ENCODE measurements at places on chromosomes 3 and 15.
A peak's percentile ranks its signal among the peaks of the same experiment; 100 is the strongest.

GRCh38 chr15:101217446-101217845, 34.4 kb downstream of the CHSY1 start:
- no peak for DNase-seq

DNA sequence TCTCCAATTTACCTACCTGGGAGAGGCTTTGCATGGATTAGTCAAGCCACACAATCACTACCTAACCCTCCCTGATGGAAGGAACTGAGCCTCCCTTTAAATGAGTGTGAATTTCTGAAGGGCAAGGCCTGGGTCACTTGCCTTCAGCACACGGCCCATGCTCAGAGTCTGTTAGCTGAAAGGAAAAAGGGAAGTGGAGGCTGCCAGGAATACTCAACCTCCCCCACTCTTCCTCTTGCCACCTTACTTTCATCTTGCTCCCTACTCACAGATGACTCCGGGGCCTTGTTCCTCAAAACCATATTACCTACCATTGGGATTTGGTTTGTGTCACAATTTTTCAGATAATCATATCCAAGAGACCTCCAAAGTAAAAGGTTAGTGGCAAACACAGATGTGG, 220.0 kb downstream of the ABHD5 start:
- DNase-seq = no peak

GRCh38 chr15:33157371-33158037, 37.0 kb downstream of the FMN1 start:
- no peak for DNase-seq

DNA sequence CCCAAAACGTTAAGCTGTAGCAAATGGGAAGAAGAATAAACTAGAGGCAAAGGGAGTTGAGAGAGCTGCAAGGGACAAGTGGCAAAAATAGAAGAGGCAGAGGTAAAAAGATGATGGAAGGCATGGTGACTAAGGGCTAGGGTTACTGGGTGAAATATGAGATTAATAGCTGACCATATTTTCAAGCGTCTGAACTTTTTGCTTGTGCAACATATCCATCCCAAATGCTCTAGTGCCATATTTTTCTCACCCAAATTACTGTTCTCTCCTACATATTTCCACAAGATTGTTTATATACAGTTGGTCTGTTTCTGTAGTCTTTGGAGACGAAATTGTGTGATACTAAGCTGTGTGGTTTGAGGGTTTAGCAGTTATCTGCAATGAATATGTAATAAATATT, 145.5 kb downstream of the GMNC start:
- no peak for DNase-seq

GRCh38 chr3:178455226-178455625, 81.0 kb upstream of the KCNMB2 start:
- no peak for DNase-seq

- DNase-seq = no peak
Observed at GRCh38 chr3:61354604-61355003, 103.4 kb upstream of the FHIT start.

DNA sequence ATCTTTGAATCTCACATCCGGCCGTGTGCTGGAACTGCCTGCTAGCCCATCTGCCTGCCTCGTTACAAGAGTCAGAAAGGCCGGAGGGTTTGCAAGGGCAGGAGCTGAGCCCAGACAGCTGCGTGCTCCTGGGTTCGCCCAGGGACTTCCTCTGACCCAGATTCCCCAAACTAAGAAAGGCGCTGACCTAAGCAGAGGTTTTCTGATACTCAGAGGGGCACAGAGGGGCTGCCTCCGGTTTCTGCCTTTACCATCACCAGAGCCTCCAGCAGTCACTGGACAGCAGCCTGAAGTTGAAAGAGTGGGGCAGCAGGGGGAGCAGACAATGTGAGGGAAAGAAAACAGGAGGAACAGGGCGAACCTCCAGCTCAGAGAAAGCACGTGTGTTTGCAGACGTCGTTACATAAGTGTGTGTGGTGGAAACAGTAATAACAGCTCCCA, 33.4 kb upstream of the RAD18 start:
- DNase-seq = no peak

DNA sequence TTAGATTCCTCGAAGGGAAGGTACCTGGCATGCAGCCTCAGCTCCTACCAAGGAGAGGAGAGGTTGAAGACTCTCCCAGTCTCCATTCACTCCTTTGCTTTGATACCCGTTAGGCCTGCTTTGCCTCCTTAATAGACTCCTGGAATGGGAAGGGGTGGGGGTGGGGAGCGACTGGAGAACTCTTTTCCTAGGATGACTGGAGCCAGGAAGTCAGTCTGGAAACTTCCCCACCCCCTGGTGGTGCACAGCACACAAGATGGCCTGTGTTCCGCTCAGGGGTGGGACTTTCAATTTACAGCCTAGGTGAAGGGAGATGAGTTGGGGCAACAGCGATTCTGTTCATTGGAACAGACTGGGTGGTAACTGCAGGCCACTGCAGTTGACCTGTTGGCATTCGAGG, 21.4 kb upstream of the CELF6 start:
- DNase-seq = no peak

DNA sequence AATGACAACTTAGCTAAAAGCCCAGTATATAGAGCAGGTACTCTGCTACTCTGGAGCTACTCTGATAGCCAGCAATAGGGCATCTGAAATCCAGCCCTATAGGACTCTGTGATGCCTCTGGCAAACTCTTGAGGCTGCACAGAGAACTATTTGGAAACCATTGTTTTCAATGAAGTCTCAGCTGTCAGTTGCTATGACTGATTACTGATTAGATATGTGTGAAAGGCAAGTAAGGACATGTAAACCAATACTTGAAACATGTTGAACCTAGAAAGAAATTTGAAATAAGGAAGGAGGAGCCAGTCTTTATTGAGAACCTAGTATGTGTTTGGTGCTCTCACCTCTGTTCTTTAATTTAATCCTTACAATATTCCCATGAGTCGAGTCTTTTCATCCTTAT, 40.2 kb upstream of the CRTC3 start:
- DNase-seq = no peak

GRCh38 chr3:170055209-170055608, 17.4 kb downstream of the GPR160 start:
- no peak for DNase-seq

- DNase-seq = peak; percentile 27
Observed at GRCh38 chr3:51637941-51638471, 33.0 kb upstream of the TEX264 start.

DNA sequence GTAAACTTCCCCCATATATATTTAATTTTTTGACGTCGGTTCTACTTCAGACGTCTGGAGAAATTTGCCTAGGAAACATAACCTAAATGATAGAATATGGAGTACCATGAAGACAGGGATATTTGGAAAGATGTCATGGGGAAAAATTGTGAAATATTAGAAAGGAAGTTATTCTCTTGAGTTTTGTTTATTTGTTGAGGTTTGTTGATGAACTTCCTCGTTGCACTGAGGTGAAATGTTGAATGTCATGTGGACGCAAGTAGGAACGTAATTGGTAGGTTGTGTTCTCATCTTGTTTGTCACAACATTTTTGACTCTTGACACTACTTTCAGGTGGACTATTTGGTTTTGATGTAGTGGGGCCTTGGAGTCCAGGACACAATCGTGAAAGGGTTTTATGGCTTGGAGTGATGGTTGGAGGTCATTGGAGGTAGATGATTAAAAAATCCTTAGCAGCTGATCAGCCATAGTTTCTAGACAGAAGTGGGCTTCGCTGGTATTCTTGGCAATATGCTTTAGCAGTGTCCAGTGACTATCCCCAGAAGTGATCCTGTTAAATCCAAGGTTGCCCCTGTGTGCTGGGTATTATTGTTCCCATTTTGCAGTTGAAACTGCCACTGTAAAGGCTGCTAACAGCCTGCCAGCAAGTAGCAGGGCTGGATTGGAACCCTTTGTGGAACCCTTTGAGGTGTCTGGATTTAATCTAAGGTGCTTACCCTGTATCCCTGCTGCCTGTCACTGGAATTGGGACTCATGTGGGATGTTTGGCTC, 1.5 kb downstream of the ABHD5 start:
- DNase-seq = no peak

GRCh38 chr3:61192222-61192621, 59.0 kb downstream of the FHIT start:
- DNase-seq = no peak

- no peak for DNase-seq
Observed at GRCh38 chr3:96416549-96417255, 397.7 kb upstream of the EPHA6 start.

DNA sequence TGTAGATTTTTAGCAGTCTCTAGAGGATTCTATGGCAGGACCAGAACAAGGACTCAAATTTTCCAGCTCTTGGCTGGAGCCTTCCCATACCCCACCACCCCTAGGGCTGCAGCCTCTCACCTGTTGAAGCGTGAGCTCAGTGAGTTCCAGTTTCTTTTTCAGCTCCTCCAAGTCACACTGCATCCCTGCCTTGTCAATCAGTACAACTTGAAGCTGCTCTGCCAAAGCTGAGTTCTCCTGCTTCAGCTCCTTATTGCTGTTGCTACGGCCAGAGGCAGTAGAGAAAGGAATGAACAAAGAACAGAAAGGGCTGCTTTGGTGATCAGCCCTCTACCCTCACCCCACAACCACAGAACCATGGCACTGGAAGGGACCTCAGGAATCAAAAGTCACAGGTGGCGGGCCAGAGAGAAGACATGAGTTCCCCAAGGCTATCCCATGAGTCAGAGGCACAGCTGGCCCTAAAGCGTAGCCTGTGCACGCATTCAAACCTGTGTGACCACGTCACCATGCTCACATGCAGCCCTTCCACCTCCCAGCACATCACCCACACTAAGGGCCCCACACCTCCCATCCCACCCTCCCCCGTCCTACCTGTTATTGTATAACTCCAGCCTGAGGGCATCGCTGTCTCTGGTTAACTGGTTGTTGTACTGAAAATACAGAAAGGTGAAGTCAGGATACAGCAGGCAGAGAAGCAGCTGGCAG, 83.3 kb upstream of the C2CD4B start:
- DNase-seq = no peak

GRCh38 chr3:40585381-40586016, 60.7 kb downstream of the ZNF621 start:
- DNase-seq = no peak

DNA sequence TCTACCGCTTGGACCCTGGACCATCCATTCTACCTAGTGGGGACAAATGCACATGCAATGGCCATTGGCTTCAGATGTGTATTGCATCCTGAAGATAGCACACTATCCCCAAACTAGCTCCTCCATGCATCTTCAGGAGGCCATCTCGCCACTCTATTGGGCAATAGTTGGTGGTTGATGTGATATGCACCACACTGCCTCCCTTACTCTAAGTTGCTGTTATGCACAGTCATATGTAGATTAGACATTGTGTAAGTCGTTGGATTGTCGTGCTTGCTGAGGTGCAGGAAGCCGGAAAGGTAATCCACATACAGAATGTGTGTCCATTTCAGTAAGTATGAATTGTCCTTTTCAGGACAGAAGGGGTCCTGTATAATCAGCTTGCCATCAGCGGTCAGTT, 26.7 kb upstream of the PLA2G4D start:
- DNase-seq = no peak

DNA sequence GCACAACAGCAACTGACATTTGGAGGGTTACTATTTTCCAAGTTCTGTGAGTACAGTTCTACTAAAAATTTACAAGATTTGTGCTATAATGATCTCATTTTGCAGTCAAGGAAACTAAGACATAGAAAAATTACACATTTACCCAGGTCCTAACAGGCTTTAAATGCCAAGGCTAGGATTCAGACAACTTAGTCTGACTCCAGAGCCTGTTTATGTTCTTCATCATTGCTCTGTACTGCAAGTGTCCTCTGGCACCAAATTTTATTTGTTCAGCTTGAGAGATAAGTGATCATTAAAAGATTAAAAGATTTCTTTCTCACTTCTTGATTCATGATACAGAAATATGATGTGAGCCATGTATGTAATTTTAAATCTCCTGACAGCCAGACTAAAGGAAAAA, 290.8 kb downstream of the UBE2E2 start:
- no peak for DNase-seq

- DNase-seq = no peak
Observed at GRCh38 chr3:123400169-123400568, 48.7 kb downstream of the ADCY5 start.

- no peak for DNase-seq
Observed at GRCh38 chr3:15861163-15861562, 63.4 kb upstream of the ANKRD28 start.

GRCh38 chr3:12556314-12556689, 585 bp upstream of the MKRN2 start:
- no peak for DNase-seq

DNA sequence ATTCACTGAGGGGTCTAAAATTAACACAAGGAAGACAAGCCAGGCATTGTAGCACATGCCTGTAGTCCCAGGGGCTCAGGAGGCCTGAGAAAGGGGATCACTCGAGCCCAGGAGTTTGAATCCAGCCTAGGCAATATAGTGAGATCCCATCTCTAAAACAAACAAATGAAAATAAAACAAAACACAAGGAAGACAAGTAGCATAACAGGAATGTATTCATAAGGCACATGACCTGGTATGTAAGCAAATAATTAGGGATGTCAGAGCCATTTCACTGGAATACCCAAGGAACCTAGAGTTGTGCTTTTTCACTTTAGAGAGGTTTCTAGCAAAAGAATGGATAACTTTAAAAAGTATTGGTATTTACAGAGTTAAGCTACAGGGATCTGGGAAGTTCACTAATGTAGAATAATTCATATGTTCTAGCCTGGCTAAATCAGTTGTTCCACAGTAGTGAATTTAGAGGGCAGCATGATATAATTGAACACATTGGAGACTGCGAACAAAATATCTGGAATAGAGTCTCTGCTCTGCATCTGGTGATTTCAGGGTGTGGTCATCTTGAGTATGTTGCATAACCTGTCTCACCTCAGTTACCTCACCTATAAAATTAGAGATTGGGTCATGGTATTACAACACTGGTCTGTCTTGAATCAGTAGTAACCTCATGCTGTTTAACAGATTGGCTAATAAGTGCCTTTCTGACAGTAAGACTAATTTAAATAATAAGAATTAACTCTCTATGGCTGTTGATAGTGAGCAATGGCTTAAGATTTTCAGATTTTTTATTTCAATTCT, 9.3 kb downstream of the GRAMD1C start:
- no peak for DNase-seq

DNA sequence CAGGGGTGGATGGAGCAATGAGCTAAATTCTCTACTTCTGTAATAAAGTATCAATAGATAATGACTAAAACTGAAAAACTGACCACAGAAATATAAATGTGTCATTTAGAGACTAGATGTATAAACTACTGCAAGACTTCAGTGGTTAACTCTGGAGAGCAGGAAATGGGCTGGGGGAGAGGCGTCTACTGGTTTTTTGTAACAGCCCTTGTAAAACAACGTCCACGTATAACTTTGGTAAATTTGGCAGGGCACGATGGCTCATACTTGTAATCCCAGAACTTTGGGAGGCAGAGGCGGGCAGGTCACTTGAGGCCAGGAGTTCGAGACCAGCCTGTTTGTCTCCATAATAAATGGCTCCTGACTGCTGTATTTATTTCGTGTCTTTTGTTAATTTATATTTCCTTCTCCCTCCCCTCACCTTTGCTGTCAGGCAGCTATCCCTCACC, 12.5 kb downstream of the RAB27A start:
- DNase-seq = peak; percentile 65

GRCh38 chr3:176796371-176796770, 400.9 kb downstream of the TBL1XR1 start:
- DNase-seq = no peak

GRCh38 chr3:13821126-13821525, 58.7 kb downstream of the WNT7A start:
- DNase-seq = no peak

Data from CD4-positive, alpha-beta T cell treated with Interleukin-6 for 4 hours (primary cell).